ENCODE measurements at places on chromosomes 5 and 9.
A peak's percentile ranks its signal among the peaks of the same experiment; 100 is the strongest.

- no peak for DNase-seq
Measured at GRCh38 chr9:127293767-127294166, 29.2 kb downstream of the GARNL3 start.

GRCh38 chr9:27033815-27034403 is 28.4 kb upstream of the LRRC19 start:
- DNase-seq: peak; percentile 64

DNA sequence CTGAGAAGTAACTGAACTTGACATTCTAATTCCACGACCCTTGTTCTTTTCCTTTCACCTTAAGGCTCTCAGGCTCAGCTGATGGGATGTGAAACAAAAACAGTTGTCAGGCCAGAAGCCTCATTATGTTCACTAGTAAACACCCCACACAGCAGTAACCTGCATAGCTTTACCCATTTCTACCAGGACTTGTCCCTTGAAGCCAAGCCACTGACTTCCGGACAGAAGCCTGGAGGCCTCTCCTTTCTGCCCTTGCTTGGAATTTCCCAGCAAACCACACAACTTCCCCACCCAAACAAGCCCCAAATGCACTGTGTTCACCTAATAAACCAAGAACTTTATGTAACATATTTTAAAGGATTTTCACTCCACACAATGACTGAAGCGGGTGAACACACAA is 19.6 kb downstream of the PRUNE2 start:
- no peak for DNase-seq

- DNase-seq: no peak
Measured at GRCh38 chr5:153546566-153546965, 56.1 kb downstream of the GRIA1 start.

GRCh38 chr9:104608336-104608735 is 2.9 kb upstream of the OR13C2 start:
- no peak for DNase-seq

DNA sequence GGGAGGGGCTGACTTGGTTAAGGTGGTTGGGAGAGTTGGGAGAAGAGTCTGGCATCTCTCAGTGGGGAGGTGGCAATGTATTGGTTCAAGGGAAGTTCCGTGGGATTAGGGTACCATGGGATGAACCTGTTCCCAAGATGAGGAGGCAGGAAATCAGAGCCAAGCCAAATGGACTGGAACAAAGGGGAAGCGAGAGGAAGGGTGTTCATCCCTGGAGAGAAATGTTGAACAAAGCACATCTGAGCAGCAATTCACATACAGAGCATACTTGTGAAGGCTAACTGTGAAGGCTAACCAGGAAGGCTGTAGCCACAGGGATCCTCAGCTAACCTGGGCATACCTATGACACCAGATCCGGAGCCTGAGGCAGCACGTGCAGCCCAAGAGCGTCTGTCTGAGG is 214.0 kb downstream of the MCTP1 start:
- DNase-seq: no peak

- DNase-seq: no peak
Measured at GRCh38 chr5:61617039-61617438, 285.0 kb downstream of the ZSWIM6 start.

DNA sequence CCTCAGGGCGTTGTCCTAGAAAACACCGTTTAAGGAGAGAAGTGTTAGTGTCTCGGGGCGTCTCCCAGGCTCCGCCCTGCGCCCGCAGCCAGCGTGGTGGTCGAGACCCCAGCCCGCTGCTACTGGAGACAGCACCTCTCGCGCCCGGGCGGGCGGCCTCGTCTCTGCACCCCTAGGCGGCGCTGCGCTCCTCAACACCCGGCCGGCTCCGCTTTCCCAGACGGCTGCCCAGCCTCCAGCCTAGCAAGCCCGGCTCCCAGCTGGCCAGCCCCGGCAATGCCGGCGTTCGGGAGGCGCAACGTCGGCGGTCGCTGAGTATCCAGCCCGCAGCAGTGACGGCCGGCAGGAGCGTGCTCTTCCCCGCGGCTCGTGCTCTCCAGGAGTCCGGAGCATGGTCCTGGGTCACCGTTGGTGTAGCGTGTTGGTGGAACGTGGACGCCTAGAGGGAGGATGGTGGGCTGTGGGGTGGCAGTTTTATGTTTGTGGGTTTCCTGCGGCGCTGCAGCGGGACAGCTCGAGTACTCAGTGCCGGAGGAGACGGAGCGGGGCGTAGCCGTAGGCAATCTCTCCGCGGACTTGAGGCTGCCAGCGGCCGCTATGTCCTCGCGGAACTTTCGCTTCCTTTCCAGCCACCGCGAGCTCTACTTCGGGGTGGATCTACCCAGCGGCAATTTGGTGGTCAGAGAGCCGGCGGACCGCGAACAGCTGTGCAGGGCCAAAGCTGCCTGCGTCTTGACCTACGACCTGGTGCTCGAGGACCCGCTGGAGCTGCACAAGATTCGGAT is 536 bp downstream of the PCDHAC1 start:
- peak; percentile 62 for DNase-seq

GRCh38 chr9:69622676-69623075 is 49.5 kb downstream of the APBA1 start:
- no peak for DNase-seq

DNA sequence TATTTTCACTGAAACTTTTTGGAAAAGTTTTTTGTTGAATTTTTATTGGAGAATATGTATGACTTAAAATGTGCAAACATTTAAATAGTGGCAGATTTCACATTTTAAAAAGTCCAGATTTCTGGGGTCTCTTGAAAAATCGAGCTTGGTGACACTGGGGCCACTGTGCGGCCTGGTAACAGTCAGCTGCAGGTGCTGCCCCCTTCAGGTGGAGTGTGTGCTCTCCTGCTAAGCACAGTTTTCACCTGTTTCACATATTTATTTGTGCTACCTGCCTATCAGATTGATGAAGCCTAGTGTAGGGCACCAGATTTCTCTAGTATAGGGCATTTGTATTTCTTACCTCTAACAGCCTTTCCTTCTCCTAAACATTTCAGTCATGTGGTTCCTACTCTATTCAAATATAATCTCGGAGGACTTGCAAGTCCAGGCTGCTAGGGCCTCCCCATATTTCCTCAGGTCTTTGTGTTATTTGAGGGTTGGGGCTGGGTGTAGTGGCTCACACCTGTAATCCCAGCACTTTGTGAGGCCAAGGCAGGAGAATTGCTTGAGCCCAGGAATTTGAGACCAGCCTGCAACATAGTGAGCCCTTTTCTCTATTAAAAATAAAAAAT is 95.8 kb upstream of the KLF9 start:
- DNase-seq: peak; percentile 61

DNA sequence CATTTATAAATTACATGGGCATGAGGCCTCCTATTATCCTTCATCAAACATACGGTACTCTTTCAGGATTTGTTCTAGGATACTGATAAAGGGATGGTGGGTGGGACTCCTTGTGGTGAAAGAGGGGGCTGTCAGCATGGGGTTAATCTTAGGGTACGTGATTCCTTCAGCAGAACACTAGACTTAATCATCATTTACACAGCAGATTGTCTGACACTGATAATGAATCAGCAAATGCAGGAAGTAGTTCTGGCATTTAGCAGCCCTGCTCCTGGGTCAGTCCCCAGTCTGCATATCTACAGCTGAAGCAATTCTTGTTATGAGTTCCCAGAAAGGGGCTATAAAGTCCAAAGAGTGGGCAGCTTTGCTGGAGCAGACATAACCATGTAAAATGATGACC is 384.6 kb downstream of the SPOCK1 start:
- DNase-seq: no peak

- no peak for DNase-seq
Measured at GRCh38 chr5:15326471-15326870, 173.5 kb upstream of the FBXL7 start.

DNA sequence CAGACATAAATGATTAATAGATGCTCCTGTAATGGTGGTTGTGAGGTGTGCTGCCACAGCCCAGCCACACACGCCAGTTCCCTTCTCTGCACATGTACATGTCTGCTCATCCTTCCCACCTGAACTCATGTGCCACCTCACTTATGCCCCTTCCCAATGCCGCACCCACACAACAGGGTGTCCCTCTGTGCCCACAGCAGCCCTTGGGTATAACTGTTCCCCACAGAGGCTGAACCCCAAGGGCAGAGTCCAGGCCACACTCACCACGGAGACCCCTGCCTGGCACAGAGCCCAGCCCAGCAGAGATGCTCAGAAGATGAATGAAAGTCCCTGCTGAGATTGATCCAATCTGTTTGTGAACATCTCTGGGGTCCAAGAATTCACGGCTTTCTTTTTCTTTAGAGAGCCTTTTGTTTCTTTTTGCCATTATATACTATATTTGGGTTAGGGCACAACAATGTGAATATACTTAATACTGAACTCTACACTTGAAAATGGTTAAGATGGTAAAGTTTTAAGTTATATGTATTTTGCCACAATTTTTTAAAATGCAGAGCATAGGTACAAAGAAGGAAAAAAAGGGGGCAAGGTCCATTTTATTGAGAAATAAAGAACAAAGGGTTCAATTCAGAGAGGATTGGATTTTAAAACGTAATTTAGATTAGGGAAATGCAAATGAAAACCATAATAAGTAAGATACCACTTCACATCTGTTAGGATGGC is 29.6 kb downstream of the IRF1 start:
- DNase-seq: no peak

GRCh38 chr5:6736524-6737042 is 23.4 kb downstream of the TENT4A start:
- no peak for DNase-seq

DNA sequence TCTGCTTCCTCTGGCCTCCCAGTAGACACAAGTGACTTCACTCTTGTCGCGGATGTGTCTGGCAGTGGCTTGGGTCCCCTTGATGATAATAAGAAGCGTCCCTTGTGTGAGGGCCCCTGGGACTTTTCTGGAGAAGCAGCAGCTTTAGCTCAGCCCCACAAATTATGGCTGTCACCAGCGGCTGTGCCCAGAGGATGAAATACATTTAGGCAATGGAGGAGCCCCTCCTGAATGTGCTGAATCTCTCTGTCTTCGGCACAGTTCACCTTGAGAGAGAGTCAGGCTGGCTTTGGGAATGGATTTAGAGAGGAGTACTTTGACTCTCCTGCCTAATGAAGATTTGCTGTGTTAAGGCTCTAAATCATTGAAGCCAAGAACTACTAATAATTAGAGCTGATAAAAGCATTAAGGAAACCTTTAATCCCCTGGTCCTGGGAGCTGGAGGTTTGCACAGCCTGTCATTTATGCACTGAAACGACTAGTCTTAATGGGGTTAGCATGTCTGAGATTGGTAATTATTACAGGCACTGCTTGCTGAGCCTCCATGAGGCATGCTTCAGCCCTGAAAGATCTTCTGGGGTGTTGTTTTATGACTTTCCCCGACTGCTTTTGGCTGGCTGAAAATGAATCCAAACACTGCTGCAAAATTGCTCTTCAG is 127.0 kb downstream of the TENT4A start:
- no peak for DNase-seq
